ENCODE measurements at places on chromosomes 3 and 15.

DNA sequence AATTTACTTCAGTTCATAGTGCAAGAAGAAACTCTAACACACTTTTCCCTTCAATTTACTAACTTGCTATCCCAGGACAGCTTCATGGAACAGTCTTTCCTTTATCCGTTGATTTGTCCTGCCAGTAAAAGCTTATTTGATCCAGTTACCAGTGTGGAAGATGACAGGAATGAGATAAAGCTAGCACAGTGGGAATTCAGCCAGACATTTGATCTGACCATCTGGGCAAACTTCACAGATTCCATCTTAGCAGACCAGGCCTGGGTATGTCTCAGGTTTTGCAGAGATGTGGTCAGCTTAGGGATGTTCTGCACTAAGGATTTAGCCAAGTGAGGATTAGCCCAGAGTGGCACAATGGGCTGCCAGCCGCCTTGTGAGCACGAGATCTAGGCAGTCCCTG, 19.7 kb downstream of the CEMIP start:
- DNase-seq = no peak

DNA sequence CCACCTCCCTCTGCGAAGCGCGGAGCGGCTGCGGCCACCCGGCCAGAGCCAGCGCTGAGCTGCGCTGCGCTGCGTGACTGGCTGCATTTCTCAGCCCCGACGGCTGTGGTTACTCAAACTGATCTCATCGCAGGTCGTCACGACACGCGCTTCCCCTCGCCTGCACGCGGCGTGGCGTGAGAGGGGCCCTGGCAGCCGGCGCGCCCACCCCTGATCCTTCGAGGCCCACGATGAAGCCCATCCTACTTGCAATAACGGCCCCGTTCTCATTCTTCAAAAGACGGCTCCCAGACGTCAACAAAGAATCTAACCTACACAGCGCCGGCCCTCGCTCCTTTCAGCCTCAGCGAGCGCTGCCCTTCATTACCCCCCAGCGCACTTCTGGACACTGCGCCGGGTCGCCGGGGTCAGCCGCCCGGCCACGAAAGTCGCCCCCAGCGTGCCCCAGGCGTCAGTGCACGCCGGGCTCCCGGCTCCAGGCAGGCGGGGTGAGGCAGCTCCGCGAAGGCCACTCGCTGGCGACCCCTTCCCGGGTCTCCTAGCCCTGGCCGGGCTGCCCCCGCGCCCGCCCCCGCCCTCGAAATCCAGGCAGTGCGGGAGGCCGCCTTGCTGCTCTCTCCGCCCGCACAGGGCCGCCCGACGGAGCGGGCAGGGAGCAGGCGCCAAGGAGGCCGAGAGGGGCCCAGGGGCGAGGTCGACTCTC, 9.9 kb upstream of the LEKR1 start:
- DNase-seq = peak; percentile 94

DNA sequence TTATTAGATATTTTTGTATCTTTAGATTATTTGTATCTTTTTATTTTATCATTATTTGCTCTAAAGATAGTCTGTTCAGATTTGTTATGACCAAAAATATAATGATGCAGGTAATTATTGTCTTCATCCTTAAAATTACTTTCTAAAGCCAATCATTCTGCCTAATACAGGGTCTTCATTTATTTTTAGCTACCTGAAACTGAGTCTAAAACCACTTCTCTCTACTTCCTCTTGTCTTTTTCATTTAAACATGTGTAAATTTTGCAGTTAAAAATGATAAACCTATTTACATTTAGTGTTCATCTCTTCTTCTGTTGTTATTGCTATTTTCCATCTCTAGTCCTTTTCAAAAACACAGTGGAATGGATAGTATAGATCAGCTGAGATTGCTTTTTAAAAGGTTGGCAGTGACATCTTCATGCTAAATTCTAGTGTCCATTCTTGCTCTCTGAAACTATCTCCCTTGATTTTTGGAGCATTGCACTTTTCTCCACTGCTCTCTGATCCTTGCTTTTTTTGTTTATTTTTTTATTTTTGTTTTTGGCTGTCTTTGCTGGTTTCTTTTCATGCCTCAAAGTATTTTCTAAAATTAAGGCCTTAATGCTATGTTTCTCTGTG, 91.8 kb downstream of the UBE2E2 start:
- no peak for DNase-seq

DNA sequence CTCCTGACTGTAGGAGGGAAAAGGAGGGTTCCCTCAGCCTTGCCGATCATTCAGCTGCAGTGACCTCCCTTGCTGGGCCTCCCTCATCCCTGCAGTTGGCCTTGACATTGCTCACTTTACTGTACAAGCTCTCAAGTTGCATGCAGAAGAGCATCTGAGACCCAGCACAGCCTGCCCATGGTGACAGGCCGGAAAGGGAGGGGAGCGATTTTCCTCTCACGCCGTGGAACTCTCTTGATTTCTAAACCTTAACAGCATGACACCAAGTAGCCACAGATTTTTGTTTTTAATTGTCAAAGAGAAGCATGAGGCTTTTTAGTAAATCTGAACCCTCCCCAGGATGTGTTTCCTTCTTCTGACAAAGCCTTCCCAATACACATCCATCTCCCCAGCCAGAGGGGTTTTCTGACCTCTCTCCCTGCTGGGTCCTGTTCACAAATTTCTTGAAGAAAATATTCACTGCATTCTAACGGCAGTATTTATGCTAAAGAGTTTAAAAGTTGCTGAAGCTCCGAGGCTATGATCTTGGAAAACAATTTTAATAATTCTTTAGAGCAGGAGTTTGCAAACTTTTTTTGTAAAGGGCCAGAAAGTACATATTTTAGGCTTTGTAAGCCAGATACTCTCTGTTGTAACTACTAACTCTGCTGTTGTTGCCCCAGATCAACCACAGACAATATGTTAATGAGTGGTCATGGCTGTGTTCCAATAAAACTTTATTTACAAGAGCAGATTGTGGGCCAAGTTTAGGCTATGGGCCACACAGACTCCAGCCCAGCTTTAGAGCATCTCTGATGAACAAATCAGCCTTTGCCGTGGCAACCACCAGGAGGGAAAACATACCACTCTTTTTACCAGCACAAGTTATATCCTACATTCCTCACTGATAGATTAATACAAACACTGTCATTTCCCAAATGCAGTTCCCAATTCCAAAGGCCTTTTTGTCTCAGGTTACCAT, 34.8 kb downstream of the LMCD1 start:
- peak; percentile 55 for DNase-seq

GRCh38 chr3:23479615-23480328, 276.6 kb downstream of the UBE2E2 start:
- DNase-seq = no peak

DNA sequence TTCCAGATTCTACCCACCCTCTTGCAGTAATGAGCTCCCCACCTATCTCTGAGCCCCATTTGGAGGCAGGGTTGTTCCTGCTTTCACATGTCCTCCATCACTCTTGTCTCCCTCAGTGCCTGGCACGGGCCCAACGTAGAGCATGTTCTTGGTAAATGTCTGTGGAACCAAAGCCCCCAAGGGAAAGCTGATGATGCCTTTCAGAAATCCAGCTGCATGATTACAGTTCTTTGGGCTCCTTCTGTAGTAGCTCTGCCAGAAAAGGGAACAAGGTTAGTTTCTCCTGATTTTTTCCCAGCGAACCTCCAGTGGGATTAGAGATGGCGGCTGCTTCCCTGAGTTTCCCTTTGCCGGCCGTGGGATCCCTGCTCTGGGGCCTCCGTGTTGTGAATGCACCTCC, 39.3 kb downstream of the CGNL1 start:
- DNase-seq = no peak

DNA sequence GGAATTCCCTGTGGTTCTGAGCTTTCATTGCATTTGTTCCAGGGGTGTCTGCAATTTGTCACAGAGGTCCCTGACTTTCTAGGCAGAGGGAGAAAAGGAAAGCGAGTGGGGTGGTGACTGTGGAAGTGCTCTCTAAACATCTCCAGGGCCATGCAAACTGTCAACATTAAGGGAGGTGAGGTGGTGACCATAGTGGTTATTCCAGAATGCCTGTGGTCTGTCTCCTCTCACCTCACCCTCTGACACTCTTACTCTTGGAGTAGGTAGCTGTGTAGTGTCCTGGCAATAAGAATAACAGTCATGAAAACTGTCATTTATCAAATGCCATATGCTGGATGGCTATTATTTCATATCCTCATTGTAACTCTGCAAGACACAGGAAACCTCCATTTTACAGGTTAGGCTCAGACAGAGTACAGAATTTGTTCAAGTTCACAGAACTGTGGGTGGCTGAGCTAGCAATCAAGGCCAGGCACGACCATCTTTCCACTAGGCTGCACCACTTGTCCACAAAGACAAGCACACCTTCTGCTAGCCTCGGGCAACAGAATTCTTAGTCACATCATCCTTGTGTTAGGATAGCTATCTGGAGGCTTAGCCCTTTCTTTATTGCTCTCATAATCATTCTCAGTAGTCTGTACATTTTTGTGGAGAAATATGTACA, 179.4 kb downstream of the CD47 start:
- DNase-seq = no peak

GRCh38 chr3:196641333-196642054, 2.0 kb downstream of the NRROS start:
- no peak for DNase-seq

DNA sequence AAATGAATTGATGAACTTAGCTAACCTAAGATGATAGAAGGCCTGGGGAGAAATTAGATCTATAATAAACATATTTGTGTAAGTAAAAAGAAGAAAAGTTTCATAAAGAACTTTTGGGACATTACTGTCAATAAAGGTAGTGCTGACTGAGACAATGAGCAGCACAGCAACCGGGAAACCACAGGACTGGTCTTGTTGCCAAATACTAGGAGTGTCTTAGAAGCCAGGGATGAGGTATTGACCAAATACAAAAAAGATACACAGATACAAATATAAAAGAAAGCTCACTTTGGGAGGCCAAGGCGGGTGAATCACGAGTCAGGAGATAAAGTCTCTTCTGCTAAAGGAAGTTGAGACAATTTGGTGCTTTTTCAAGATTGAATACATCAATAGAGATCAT, 362.4 kb upstream of the ZNF385D start:
- DNase-seq = no peak

DNA sequence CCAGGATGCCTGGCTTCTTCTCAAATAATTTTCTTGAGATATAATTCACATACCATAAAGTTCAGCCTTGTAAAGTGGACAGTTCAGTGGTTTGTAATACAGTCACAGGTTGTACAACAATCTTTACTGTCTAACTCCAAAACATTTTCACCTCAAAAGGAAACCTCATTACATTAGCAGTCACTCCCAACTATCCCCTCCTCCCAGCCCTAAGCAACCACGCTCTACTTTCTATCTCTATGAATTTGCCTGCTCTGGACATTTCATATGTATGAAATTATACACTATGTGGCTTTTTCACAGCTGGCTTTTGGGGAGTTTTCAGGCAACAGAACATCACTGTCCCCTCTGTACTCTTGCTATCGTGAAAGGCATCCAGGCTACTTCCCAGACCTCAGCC, 17.5 kb downstream of the TGM5 start:
- DNase-seq = no peak

DNA sequence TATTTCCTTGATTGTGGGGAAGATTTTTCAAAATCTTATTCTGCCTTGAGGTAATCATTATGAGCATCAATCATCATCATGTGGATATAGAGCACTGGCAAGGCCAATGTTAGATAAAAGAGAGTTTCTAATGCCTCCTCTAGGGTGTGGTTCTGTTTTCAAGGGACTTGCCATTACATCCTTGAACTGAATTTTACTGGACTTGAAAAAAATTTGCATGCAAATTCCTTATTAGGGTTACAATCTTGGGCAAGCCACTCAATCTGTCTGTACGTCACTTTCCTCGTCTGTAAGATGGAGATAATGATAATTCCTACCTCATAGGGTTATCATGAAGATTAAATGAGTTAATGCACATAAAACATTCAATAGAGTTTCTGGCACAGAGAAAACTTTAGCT, 156.2 kb upstream of the WNT5A start:
- DNase-seq = no peak

GRCh38 chr3:64977308-64978100, 289.7 kb upstream of the ADAMTS9 start:
- peak; percentile 89 for DNase-seq

DNA sequence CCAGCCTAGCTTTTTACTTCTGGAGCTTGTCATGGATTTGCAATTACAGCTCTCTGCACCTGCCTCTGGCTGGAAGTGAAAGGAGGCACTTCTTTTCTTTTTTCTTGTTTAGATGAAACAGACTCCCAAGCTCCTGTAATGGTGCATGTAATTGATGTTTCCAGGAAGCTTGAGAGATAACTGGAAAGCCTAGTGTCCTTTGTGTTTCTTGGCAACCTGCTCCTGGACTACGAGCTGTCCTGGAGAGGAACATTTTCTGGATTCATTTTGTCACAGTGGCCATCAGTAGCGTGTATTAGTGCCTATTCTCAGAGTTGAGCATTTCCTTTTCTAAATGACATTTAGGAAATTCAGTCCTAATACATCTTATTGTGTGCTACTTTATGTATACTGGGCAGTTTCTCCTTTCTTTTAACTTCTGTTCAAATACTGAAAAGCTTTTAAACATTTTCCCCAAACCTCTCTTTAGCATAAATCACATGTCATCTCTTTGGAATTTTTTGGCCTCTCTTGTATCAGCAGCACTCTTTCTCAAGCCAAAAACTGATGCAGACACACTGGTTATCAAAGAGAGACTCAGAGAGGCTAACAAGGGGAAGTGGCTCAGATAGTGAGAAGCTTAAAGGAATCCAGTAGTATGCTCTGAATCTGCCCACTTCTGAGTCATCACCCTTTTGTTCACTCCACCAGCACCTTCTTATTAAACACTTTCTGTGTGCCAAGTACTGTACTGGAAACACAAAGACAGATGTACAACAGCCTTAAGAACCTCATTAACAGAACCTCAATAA, 62.6 kb upstream of the SLC2A2 start:
- peak; percentile 66 for DNase-seq

DNA sequence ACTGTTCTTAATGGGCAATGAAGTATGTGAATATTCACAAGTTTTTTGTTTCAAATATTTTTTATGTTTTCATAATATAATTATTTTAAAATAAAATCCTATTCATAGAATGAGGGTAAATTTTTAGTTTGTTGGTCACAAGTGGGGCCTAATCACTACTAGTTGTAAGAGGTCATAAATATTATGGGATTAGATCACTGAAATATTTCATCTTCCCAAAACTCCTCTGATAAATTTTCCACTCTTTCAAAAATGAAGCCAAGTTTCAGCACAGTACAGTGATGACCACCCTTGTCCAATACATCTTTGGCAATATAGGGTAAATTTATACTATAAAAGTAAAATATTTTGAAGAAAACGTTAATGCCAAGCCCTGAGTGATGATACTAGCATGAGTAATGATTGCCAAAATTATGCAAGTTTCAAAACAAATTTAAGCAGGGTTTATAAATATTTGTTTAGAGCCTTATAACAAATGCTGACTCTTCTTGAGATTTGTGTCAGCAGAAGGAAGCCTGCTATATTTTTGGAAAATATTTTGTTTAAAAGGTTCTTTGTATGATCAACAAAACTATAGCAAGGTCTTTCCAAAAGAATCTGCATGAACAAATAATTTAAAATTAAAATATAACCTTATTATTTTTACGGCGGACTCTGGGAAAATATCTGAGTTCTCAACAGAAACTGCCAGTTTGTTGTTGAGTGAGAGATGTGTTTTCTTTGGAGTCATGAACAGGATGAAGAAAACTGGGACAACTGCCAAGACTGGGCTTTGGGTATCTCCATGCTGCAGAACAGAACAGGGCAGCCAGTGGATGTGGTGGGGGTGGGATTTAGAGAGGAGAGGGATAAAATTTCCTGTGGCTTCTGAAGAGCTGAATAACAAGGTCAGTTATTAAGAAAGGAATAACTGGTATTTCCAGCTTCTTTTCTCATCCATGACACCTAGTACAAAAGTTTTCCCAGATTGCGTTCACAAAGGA, 17.9 kb upstream of the TM4SF1 start:
- DNase-seq = no peak

- peak; percentile 97 for DNase-seq
Measured at GRCh38 chr15:95845862-95846515, 484.5 kb upstream of the NR2F2 start.

- DNase-seq = no peak
Measured at GRCh38 chr15:73940061-73940981, 14.1 kb downstream of the LOXL1 start.
